PC-3 (cell line): ENCODE measurements at places on chromosomes 2 and 18.

GRCh38 chr2:172377408-172377807 lies 50.0 kb upstream of the ITGA6 start:
- no peak for DNase-seq

GRCh38 chr2:96867756-96868554 lies 1.9 kb downstream of the SEMA4C start:
- DNase-seq = no peak

DNA sequence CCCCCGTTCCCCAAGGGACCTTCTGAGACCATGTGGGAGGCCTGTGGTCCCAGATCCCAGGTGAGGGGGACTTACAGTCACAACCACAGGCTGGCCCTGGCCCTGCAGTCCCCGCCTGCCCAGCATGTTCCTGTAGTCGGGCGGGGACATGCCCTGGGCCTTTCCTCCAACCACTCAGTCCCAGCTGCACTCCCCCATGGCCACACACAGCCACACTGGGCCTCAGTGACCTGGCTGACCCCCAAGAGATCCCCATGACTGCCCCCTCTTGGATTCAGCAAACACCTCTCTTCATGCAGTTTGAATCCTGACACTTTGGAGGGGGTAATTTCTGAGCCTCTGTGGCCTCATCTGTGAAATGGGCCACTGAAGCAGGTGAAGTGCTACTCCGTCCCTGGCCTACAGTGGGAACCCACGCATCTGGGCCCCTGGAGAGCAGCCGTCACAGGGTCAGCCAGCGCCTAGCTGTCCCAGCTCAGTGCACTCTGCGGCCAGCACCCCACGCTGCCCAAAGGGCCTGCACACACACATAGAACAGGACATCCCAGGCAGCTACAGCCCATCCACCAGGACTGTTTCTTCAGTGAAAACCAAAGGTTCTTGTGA lies 12.7 kb upstream of the ARHGEF4 start:
- DNase-seq = no peak

- no peak for DNase-seq
Measured at GRCh38 chr18:65651192-65651591, 99.6 kb upstream of the CDH7 start.

DNA sequence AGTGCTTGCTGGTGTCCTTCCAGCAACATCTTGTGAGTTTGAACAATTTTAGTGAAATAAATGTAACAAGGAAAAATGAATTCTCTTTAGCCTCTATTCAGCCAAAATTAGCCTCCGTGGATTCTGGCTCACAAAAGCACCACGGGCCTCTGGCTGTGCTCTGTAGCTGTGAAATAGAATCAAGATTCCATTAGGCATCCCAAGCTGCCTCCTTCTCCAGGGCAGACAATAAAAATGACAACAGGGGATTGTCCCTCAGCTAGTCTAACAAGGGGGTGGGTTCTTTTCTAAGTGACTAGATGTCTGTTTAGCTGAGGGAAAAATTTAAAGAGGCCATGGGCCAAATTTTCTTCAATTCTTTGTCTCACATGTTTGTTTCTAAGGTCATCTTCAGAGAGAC lies 254.7 kb upstream of the FIGN start:
- no peak for DNase-seq
